ENCODE measurements at places on chromosomes 1 and 21. TPM values are rescaled to one million over a fixed set of nuclear protein-coding genes. Genes with fewer than 3 reads are reported as not detected.

GRCh38 chr21:39004634-39005501 lies 178.4 kb downstream of the PSMG1 start:
- H3K36me3 ChIP-seq, result no peaks in the 10 kb centered on the region
- peak overlapping the region; percentile 44 for H3K4me3 ChIP-seq
- H3K27me3 ChIP-seq, result 0 out of 2 replicates have a peak, but pooled peaks cover 4% of the 10 kb centered on the region
- no peak for DNase-seq
- peaks cover 52% of the 10 kb centered on the region for H3K4me1 ChIP-seq
- H3K27ac ChIP-seq, result peak overlapping the region; percentile 80

GRCh38 chr1:164265232-164265631 lies 293.8 kb upstream of the PBX1 start:
- H3K27me3 ChIP-seq, result no peaks in the 10 kb centered on the region
- DNase-seq, result no peak
- no peak overlapping the region for H3K4me3 ChIP-seq
- no peaks in the 10 kb centered on the region for H3K4me1 ChIP-seq

DNA sequence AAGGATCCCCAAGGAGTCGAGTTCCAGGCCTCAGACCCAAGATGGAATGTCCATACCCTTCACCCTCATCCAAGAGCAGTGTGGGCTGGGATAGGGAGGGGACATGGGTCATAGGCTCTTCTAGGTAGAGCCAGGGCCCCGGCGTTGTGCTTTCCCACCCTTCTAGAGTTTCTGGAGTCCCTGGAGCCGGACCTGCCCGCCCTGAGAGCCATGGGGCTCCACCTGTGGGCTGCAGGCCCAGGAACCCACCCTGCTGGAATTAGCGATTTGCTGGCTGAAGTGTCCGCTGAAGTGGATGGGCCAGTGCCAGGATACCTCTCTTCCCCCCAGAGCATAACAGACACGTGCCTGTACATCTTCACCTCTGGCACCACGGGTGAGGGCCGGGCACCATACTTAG lies 1.1 kb downstream of the SLC27A3 start:
- peak overlapping the region; percentile 75 for H3K4me3 ChIP-seq
- H3K27ac ChIP-seq, result no peak overlapping the region
- H3K27me3 ChIP-seq, result peaks cover 8% of the 10 kb centered on the region
- peaks cover 17% of the 10 kb centered on the region for H3K4me1 ChIP-seq

GRCh38 chr1:48923116-48923515 lies 146.4 kb upstream of the BEND5 start:
- H3K36me3 ChIP-seq, result no peaks in the 10 kb centered on the region
- no peaks in the 10 kb centered on the region for H3K27me3 ChIP-seq
- H3K27ac ChIP-seq, result no peak overlapping the region
- H3K4me3 ChIP-seq, result no peak overlapping the region

DNA sequence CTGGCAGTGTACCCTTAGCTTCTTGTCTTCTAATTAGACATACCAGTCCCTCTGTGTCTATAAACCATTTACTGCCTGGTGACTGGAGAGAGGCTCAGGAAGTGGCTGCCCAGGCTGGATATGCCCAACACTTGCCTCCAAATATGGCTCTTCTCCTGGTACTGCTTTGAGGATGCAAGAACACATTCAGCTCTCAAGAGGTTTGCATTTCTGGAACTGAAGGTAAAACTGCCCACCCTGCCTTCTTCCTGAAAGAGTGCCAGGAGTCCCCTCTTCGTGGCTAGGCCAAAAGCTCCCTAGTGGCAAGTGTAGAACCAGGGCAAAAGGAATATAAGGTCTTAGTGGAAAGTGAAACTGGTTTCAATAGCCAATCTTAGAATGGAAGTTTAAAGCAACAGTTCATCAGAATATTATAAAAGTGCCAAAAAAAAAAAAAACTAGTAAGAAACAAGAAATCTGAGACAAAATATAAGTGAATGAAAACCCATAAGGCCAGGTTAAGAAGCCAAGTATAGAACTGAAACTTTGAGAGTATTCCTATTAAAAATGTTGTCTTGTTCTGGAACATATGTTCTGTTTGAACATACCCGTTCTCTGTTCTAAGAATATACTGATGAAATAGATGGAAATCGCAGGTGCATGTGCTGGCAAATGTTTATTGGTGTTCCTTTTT lies 77.2 kb upstream of the CTTNBP2NL start:
- H3K36me3 ChIP-seq, result no peaks in the 10 kb centered on the region
- DNase-seq, result no peak
- H3K4me1 ChIP-seq, result peaks cover 6% of the 10 kb centered on the region
- H3K27me3 ChIP-seq, result peaks cover 35% of the 10 kb centered on the region
- H3K4me3 ChIP-seq, result no peak overlapping the region
- no peak overlapping the region for H3K27ac ChIP-seq

DNA sequence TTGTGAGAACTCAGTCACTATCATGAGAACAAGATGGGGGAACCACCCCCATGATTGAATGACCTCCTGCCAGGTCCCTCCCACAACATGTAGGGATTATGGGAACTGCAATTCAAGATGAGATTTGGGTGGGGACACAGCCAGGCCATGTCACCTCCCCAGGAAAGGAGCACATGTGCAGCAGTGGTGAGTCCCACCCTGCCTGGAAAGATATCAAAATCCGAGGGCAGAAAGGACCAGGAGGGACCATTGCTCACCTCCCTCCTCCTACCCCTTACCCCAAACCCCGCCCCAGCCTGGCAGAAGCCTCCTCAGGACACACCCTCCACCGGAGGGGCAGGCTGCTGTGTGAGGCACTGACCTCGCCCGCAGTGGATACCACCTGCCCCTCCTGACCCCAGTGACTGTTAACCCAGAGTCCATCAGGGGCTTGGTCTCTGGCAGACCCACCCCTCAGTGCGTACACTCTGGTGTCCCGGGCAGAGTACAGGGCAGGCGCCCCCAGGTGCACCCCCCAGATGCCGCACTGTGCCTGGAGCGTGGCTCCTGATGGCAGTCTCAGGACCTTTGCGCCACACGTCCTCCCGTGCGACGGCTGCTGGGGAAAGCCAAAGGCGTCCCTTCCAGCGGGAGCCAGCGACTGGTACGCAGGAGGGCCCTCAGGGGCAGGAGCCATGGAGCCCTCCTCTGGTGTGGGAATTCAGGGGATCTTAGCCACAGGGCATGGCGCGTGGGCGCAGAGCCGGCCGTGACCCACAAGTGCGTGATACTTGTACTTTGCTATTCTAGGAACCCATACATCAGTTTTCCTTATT lies 20.9 kb downstream of the PDXK start:
- H3K27me3 ChIP-seq, result peaks cover 3% of the 10 kb centered on the region
- peaks cover 22% of the 10 kb centered on the region for H3K36me3 ChIP-seq
- no peak overlapping the region for H3K27ac ChIP-seq
- DNase-seq, result no peak
- H3K4me1 ChIP-seq, result peaks cover 9% of the 10 kb centered on the region

GRCh38 chr1:222387007-222387814 lies 160.7 kb downstream of the HHIPL2 start:
- H3K36me3 ChIP-seq, result no peaks in the 10 kb centered on the region
- no peak for DNase-seq
- no peak overlapping the region for H3K27ac ChIP-seq
- peaks cover 1% of the 10 kb centered on the region for H3K27me3 ChIP-seq
- H3K4me3 ChIP-seq, result no peak overlapping the region

DNA sequence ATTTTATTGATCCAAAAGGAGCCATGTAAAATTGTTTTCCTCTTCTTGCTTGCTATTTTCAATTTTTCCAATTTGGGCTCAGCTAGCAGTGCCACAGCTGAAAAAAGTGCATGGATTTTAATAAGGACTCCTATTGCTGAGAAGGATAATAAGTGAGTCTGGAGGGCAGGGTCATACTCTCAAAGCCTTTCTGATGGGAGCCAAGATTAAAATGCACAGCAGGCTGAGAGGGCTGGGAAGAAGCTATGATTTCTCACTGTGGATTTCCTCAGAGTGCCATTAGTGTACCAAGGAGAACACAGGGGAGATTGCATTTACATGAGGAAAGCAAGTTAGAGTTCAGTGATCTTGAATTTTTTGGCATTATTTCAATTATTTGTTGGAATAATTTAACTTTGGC lies 261.3 kb downstream of the ST6GALNAC3 start:
- H3K4me3 ChIP-seq, result no peak overlapping the region
- no peaks in the 10 kb centered on the region for H3K4me1 ChIP-seq
- no peak overlapping the region for H3K27ac ChIP-seq
- H3K36me3 ChIP-seq, result no peaks in the 10 kb centered on the region

DNA sequence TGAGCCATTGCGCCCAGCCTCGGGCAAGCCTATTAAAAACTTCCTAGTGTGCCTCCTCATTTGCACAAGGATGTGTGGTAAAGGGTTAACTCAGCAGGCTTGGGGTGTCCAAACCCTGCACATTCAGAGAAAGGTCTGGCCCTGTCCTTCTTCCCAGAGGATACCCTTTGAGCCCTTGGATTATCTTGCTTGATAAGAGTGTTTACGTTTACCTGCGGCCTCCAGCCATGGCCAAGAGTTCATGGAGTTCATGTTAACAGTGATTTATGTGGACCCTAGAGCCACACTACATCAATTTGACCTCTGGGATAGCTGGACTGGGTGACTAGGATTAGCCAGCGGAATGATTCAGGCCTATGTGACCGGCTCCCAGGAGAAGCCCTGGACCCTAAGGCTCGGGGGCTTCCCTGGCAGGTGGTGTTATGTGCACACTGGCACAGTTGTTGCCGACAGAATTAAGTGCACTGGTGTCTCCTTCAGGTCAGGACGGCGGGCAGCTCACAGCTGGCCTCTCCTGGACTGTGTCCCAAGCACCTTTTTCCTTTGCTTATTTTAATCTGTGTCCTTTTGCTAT lies 7.7 kb upstream of the TCP10L start:
- H3K4me3 ChIP-seq, result no peak overlapping the region
- peaks cover 6% of the 10 kb centered on the region for H3K27me3 ChIP-seq

HES2 gene
- total RNA-seq, result 0.35 TPM

DNA sequence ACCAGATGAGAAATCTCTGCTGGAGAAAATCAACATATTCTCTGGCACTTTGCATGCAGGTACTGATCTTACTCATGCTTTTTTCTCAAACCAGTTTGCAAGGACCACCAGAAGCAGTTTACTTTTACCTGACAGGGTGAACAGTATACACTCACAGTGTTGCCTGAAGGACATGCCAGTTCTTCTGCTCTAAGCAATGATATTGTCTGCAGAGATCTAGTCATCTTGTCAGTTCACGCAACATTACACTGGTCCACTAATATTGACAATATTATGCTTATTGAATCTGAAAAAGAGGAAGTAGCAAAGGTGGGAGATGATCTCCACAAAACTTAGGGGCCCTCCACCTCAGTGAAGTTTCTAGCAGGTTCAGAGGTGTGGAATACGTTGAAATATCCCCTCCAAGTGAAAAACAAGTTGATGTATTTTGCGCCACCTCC lies 3.8 kb upstream of the S100B start:
- H3K36me3 ChIP-seq, result no peaks in the 10 kb centered on the region
- DNase-seq, result no peak

PDE4B gene
- 58.5 TPM for total RNA-seq

DNA sequence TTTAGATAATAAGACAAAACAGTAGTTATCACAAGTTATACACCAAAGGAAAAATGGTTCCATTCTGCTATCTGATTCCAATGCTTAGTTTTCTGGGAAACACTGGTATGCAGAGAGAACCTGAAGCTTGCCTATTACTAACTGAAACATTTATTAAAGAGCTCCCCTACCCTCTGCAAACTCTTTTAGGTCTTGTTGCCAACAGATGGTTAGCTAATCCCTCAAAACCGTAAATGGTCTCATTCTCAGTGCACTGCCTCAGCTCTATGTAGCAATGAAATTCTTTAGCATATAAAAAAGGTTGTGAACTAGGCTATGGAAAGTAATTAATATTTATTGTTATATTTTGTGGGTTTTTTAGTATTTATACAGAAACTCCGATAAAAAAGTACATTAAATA lies 20.4 kb downstream of the C21orf91 start:
- no peaks in the 10 kb centered on the region for H3K27me3 ChIP-seq
- H3K4me3 ChIP-seq, result no peak overlapping the region
- H3K27ac ChIP-seq, result no peak overlapping the region
- peaks cover 28% of the 10 kb centered on the region for H3K4me1 ChIP-seq

HHIPL2 gene
- not detected for total RNA-seq

C1orf53 gene
- 21.8 TPM for total RNA-seq

DNA sequence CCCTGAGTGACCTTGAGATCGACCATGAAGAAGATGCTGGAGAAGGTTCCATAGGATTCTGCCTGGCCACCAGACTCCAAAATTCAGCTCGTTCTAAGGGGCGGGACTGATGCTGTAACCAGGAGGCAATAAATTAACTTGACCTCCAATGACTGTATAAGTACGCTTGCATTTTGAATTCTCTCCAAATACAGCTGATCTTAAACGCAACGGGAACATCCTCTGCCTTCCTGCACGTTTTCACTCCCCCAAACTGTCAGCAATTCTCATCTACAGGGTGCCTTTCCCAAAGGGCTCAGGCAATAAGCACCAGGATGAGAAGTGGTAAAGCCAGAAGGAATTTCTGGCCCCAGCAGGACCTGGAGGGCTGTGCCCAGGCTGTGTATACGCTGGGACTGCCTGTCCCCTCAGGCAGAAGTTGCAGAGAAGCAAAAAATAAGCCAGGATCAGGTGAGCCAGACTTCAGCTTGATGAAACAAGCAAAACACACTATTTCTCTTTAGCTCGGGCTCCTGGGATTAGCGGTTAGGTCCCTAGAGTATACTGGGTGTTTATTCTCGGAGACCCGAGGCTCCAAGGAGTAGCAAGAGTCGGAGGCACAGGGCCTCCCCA lies 124.8 kb downstream of the LRIG2 start:
- peaks cover 36% of the 10 kb centered on the region for H3K27me3 ChIP-seq
- no peaks in the 10 kb centered on the region for H3K4me1 ChIP-seq
- H3K36me3 ChIP-seq, result no peaks in the 10 kb centered on the region
- no peak overlapping the region for H3K4me3 ChIP-seq
- no peak for DNase-seq

DNA sequence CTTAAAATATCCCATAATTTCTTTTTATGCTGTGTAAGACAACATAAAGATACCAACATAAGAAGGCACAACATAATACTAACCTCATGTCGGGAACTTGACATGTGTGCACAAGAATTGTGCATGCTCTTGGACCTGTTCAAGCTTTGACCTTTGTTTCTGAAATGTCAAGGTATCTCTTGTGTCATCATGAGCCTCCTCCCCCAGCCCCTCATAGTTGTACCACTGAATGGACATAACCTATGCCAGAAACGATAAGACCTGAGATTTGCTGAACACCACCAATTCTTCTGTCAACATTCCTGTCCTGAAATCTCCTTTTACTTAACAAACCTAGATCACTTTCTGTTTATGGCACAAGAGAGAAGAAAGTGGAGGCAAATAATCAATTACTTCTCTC lies 29.4 kb upstream of the PROX1 start:
- no peak overlapping the region for H3K4me3 ChIP-seq
- H3K4me1 ChIP-seq, result no peaks in the 10 kb centered on the region
- DNase-seq, result no peak

HPDL gene
- total RNA-seq, result 0.32 TPM

GRCh38 chr1:88897070-88897730 lies 5.8 kb upstream of the GTF2B start:
- no peak overlapping the region for H3K4me3 ChIP-seq
- H3K27me3 ChIP-seq, result peaks cover 4% of the 10 kb centered on the region
- H3K36me3 ChIP-seq, result no peaks in the 10 kb centered on the region
- DNase-seq, result no peak
- H3K27ac ChIP-seq, result no peak overlapping the region

GRCh38 chr1:9429342-9429711 lies 109.9 kb upstream of the SLC25A33 start:
- peak overlapping the region; percentile 90 for H3K4me3 ChIP-seq
- no peaks in the 10 kb centered on the region for H3K36me3 ChIP-seq
- no peak for DNase-seq

GRCh38 chr1:24425441-24425840 lies 9.8 kb downstream of the NIPAL3 start:
- no peak for DNase-seq
- peak overlapping the region; percentile 20 for H3K27ac ChIP-seq
- H3K27me3 ChIP-seq, result no peaks in the 10 kb centered on the region
- peaks cover 56% of the 10 kb centered on the region for H3K36me3 ChIP-seq

Measured in HFFc6 (cell line).